ENCODE measurements at places on chromosomes 1 and 21.

DNA sequence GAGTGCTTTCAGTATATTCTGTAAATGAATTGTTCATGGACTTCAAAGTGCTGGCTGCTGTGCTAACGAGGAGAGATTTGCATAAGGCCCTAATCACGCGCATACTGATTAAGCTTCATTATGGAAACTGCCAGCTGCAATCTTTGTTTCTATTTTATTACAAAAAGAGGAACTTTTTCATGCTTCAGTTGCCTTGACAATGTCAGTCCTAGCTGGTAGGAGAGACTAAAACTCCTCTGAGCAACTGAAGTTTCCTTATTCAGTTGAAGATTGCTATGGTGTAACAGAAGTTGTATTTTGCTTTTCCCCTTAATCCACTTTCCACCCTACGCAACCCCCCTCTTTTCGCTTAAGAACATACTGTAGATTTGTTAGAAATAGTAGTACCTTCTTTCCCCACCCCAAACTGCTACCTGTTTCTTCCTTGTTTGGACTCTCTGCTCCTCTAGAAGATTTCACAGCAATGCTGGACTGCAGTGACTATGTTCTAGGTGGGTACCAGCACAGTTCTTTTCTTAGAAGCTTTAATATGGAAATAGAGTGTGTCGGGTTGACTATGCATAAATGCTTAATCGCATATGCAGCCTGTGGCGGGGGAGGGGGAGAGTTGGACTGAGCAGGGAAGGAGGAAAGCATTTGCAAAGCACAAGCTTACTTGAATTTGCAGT, 108.3 kb downstream of the POU2F1 start:
- DNase-seq: peak; percentile 29

GRCh38 chr21:42117967-42118780, 47.1 kb downstream of the UMODL1 start:
- no peak for DNase-seq

GRCh38 chr1:177067752-177068410, 96.6 kb downstream of the ASTN1 start:
- no peak for DNase-seq

GRCh38 chr1:193070942-193071341, 11.5 kb downstream of the RO60 start:
- no peak for DNase-seq

DNA sequence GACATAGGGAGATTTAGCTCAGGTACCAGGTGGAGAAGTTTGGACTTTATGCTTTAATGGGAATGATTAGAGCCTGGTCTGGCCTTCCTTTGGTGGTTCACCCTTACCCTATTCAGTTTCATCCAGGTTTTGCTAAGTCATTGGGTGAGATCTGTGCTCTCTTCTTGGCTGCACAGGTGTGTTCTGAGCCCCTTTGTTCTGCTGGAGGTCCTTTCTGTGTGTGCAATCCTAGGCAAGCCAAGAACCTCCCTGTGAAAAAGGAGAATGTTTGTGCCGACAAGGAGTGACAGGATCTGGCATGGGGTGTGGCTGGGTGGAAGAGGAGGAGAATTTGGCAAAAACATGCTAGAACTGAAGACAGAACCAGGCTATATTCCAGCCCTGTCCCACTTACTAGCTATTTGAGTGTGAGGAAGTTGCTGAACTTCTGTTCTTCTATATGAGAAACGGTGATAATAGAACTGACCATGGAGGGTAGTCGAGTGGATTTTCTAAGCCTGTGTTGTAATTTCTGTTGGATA, 4.6 kb downstream of the GSTM5 start:
- DNase-seq: no peak

DNA sequence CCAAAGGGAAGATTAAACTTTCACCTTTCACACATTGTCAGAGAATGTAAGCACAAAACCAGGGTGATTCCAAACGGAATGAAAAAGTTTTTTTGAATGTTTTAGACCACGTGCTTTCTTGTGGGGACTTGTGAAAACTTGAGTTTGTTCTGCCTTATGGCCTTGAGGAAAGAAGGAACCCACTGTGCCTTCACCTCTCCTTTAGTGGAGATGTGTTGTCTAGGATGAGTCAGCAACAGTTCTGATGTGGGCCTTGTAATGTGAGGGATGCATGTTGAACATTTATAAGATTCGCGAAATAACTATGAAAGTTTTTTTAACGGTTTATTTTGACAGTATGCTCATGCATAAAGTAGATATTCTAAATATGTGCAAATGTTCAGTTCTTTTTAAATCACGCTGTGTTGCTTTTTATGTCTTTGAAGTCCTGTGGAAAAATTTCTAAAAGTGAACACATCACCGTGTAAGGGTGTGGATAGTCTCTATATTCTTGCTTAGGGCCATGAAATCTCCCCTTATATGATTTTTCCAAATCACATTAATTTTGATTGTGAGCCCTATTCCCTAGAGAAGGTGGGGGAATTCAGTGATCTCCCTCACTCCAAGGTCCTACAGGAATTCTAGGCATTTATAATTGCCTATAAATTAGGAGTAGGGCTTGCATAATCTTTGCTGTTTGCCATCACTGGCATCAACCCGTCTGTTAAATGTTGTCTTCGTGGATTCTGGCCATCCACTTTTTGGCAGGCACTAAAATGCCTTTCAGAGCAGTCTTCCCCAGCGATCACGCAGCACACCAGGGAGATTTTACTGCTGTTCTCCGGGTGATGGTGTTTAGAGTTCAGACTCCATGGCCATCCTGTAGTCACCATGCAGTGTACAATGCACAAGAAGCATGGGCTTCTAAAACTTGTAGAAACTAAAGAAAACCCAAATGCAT, 47.4 kb downstream of the PLA2G4A start:
- no peak for DNase-seq

- DNase-seq: no peak
Measured at GRCh38 chr1:171280599-171280998, 32.3 kb downstream of the FMO1 start.

GRCh38 chr1:197195100-197195499, 48.6 kb upstream of the ASPM start:
- no peak for DNase-seq

GRCh38 chr1:183648042-183648441, 5.1 kb downstream of the APOBEC4 start:
- no peak for DNase-seq

- DNase-seq: no peak
Measured at GRCh38 chr1:42777852-42778251, 6.9 kb upstream of the TMEM269 start.

All from iPS DF 6.9 (cell line).